Common myeloid progenitor, CD34-positive (primary cell): ENCODE measurements at places on chromosomes 1 and 21.

- no peak for DNase-seq
Measured at GRCh38 chr1:113782406-113782805, 23.1 kb upstream of the PHTF1 start.

GRCh38 chr1:118987468-118988185 lies 516 bp downstream of the TBX15 start:
- DNase-seq: peak; percentile 56

- no peak for DNase-seq
Measured at GRCh38 chr21:32834916-32835235, 63.3 kb upstream of the PAXBP1 start.

GRCh38 chr1:72649991-72650390 lies 367.7 kb upstream of the NEGR1 start:
- no peak for DNase-seq

DNA sequence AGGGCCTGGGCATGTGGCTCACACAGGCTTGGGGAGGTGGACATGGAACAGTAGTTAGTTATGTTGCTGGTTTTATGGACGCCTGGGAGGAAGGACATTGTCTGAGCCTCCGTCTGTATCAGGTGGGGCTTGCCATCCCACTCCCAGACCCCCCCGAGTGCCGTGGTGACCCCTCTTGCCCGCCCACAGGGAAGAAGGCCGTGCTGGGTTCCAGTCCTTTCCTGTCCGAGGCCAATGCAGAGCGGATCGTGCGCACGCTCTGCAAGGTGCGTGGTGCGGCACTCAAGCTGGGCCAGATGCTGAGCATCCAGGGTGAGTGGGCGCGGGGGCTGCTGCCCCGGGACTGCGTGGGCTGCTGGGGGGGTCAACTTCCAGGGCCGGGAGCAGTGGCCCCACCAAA lies 41.7 kb downstream of the COQ8A start:
- DNase-seq: no peak

- no peak for DNase-seq
Measured at GRCh38 chr1:115811140-115811828, 29.6 kb downstream of the NHLH2 start.
